ENCODE measurements at places on chromosomes 5 and 9.

DNA sequence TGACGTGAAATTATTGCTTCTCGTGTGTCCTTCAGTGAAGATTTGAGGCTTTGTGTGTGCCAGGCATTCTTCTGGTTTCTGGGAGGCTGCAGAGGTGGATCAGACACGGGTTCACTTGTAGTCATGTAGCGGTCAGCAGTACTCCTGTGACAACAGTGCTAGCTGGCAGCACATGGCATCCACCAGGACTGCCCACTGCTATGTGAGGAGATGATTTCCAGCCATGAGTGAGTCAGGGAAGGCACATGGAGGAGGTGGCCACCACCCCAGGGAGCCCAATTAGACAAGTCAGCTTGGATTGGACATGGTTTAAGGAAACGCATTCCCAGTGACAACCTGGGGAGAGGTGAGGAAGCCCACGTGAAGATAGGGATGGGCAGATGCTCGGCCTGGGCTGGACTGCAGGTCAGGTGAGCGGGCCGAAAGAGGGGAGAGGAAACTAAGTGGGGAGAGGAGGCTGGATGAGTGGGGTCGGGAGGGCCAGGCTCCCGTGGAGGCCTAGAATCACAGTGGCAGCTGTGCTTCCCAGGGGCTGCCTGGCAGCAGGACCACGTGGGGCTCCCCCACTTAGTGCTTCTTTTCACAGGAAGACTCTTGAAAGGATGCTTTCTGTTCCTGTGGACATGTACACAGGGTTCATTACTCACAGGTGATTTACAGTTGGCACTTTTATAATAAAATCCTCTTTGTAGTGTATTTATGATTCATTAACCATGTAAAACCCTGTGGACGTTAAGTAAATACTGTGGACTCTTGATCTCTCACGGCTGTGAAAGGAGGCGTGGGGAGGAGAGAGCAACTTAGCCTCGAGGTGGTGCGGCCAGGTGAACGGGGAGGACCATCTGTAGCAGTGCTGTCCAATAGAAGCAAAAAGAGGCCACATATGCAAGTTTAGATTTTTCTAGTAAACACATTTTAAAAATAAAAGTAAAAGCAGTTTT is 80.0 kb upstream of the OTULINL start:
- no peak for DNase-seq

- DNase-seq: no peak
Measured at GRCh38 chr5:134958755-134959154, 9.0 kb upstream of the CATSPER3 start.

DNA sequence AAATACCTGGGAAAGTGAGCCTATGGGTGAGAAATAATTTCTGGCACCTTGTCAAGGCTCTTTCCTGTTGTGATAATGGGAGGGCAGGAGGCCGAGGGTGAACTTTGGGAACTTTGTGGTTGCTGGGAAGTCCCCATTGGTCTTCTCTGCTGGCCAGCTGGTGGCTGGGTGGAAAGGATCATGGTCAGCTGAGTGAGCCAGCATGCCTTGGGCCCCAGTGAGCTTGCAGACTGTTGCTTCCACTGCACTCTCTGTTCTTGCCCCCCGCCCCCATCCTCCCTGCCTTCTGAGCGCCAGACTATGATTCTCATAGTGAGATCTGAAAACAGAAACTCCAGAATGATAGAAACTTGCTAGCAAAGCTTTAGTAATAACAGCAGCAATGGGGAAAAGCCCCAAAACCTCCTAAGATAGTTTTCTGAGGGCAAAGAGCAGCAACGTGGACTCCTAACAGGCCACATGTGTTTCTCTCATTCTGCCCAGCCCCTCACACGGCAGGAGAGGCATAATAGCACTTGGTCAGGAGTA is 139.2 kb upstream of the SMARCA2 start:
- peak; percentile 53 for DNase-seq

GRCh38 chr9:120925535-120926396 is 830 bp downstream of the TRAF1 start:
- DNase-seq: peak; percentile 78

- DNase-seq: no peak
Measured at GRCh38 chr9:90074316-90074962, 469.6 kb downstream of the GADD45G start.

GRCh38 chr5:52829664-52830063 is 41.9 kb downstream of the ITGA1 start:
- DNase-seq: no peak

DNA sequence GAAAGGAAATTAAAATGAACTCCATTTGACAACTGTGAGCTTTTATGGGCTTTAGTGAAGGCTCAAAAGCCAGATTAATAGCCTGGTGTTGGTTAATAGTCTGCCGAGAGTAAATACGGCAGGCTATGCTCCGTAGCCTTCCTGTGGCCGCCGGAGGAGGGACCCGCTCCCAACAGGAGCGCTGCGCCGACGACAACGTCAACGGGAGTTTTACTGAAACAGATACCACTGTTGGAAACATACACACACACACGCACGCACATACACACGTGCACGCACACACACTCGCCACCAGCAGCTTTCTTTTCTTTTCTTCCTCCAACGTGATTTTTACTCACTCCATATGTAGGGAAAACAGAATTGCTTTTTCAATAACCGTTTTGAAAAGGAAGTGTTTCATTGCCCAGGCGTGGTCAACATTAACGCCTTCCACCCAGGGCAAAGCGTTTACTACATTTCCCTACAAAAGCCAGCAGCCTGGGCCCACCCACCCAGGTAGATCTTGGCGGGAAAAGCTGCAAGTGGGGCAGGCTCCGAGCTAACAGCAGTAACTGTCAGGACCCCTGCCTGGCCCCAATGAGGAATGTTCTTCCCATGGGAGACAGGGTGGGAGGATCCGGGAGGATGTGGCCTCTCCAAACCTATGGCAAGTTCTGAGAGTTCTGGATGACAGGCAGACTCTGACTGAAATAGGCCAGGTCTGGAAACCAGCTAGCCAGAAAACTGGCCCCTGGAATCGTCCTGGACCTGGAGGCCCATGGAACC is 72.3 kb downstream of the PAX5 start:
- no peak for DNase-seq

DNA sequence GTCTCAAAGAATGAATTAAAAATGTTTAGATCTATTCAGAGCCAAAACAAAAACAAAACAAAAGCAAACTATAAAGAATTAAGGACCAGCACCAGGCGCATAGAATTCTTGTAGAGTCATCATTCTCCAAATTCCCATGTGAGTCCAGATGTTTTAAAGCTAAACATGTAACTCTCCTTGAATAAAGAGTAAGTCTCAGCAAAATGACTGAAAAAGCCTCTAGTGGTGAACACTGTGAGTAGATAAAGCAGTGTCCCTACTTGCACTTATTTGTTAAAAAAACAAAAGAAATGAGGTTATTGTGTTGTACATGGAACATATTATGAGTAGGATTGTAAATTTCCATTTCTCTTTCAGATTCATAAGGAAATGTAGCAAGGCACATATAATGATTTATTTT is 44.0 kb downstream of the NNT start:
- no peak for DNase-seq

- no peak for DNase-seq
Measured at GRCh38 chr5:158502686-158503085, 597.0 kb downstream of the EBF1 start.

DNA sequence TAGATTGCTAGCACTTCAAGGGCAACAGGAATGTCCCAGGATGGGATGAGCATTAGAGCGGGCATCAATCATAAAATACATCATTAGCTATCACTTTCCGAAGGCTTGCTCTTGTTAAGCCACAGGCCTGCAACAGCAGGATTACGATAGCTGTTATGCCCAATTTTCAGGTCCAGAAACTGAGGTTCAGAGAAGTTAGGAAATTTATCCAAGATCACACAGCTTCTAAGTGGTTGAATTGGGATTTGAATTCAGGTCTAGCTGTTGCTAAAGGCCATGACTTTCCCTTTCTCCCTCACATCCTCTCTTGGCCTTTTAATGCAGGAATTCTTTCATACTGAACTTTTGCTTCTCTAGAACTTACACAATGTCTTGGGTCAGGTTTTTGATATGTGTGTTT is 119.4 kb upstream of the ERCC6L2 start:
- DNase-seq: no peak

DNA sequence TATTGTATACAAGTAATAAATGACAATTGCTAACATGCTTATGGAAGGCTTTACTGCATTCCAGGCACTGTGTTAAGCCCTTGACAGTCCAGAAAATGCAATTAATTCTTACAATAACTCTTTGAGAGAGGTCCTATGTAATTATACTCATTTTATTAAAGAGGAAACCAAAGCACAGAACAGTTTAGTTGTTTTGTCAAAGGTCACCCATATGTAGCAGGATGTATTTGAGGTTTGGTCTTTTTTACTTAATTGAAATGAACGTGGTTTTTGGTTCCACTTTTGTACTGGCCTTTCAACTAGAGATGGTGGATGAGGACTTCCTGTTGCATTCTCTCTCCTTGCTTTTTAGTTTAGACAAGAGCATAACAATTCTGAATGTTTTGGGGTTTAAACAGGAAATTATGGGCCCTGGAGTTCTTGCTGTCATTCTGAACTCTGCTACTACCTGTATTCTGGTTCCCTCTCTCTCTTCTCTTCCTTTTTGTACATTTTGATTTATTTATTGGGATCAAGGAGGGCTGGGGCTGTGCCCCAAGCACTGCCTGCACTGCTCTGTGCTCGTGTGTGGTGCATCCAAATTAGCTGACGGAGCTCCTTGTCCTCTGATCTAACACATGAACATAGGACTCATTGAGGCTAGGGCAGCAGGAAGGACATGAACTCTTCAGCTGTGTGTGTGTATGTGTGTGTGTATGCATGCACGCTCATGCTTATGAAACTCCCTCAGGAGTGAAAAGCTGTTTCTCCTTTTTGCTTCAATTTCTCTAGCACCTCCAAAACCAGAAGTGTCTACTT is 47.4 kb downstream of the SLC28A3 start:
- DNase-seq: no peak

DNA sequence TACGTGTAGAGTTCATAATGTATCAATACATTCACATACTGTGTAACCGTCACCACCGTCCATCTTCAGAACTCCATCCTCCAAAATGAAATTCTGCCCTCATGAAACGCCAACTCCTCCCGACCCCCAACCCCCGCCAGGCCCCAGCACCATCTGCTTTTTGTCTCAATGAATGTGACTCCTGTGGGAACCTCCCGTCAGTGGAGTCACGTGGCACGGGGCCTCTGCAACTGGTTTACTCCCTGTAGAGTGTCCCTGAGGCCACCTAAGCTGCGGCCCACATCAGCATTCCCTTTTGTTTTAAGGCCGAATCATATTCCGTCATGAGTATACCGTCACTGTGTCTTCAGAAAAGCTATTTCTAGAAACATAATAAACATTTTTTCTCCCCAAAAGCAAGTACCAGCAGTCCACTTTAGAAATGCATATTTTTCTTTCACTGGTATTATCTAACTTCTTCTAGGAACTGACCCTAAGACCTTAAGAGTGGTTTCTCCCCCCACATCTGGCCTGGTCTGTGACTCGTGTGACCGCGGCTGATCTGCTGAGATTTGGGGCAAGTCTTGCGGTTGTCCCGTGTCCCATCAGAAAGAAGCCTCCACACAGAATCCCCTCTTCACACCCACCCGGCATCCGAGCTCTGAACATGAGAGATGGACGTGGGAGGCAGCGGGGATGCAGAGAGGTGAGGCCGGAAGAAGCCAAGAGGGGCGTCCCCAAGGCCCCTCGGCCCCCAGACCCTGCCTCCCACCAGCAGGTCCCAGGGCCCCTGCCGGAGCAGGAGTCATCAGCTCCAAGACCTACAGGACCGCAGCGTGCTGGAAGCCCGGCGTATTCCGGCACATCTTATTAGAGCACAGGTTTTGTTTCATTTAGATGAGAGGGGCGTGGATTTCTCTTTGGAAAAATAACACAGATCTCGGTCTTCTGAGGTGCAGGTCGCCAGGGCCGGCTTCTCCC is 38.3 kb downstream of the SLC6A3 start:
- DNase-seq: no peak

DNA sequence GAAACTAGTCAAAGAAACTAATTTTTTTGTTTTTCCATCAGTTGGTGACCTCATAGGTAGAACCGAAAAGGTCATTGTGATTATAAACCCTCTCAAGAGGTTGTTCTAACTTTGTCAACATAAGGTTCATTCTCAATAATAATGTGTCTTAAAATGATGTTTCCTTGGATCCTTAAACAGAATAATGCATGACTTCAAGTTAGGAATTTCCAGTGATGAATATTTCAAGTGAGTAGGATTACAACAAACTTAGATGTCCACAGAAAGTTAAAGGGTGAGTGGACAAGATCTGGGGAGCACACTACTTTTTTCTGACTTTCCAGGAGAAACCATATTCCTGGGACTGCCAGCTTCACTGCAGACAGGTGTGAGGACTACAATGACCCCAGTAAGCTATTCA is 239.0 kb upstream of the PTGER4 start:
- DNase-seq: no peak

DNA sequence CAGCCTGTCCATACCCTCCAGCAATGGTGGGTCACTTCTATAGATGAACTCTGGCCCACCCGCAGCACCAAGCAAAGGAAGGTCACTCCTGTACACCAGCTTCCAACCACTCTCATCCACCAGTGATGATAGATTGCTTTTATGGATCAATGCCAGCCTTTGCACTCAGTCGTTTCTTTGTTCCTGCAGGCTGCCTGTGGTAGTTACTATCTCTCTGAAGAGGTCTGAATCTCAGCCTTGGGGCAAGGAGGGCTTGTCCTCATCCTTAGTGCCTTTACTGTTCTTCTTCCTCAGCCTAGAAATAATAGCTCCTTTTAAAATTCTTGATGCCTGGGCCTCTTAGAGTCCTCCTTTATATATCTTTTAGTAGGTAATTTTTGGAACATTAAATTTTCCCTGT is 100.8 kb downstream of the TMC1 start:
- DNase-seq: no peak

DNA sequence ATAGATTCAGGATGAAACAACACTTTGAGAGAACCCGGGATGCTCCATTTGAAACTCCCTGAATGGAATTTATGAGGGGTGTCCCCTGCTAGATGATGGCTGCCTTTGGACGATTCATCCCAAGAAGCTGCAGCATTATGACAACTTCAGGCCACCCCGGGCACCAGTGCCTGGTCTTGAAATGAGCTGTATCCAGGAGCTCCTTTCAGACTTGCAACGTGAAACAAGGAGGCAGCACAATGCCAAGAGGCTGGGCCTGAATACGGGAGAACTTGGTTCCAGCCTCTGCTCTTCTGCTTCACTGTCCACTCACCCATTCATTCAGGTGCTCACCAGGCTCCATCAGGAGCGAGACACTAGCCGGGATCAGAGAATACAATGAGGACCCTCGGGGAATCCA is 78.3 kb downstream of the STK10 start:
- no peak for DNase-seq

DNA sequence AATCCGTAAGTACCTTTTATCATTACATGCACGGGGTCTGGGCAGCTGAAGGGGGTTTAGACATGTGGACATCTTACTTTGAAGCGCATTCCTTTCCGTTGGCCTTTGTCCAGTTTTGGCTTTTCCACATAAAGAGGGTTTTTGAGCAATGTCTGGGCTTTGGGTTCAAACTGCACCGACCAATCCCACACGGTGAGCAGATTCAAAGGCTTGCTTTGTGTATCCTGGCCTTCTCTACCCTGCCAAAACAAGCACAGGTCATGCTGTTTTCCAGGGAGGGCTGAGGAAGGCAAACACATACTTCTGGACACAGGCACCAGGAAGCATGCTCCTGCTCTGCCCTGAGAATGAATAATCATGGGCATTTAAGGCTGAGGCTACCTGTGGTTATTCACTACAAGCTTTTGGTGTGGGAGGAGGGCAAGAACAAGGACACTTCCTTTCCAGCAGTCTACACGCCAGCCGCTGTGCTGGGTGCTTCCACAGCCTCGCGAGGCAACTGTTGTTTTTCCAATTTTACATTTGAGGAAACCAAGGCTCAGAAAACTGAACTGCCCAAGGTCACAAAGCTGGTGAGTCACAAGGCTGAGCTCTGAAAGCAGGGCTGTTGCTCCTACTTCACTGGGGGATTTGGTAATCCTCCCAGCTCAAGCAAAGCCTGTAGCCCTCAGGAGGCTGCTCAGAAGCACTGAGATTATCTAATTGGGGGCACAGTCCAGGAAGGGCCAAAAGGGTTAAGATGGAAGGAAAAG is 59.8 kb upstream of the GOLPH3 start:
- DNase-seq: no peak

Measured in activated CD4-positive, CD25-positive, alpha-beta regulatory T cell treated with anti-CD3 and anti-CD28 coated beads, Interleukin-2, amount 50 U/mL, for 72 hours (primary cell).